ELF-1 (cell line): ENCODE measurements at places on chromosomes 3 and 15.
A peak's percentile ranks its signal among the peaks of the same experiment; 100 is the strongest.

- no peak for DNase-seq
Observed at GRCh38 chr15:74604983-74605794, 10.4 kb upstream of the CLK3 start.

DNA sequence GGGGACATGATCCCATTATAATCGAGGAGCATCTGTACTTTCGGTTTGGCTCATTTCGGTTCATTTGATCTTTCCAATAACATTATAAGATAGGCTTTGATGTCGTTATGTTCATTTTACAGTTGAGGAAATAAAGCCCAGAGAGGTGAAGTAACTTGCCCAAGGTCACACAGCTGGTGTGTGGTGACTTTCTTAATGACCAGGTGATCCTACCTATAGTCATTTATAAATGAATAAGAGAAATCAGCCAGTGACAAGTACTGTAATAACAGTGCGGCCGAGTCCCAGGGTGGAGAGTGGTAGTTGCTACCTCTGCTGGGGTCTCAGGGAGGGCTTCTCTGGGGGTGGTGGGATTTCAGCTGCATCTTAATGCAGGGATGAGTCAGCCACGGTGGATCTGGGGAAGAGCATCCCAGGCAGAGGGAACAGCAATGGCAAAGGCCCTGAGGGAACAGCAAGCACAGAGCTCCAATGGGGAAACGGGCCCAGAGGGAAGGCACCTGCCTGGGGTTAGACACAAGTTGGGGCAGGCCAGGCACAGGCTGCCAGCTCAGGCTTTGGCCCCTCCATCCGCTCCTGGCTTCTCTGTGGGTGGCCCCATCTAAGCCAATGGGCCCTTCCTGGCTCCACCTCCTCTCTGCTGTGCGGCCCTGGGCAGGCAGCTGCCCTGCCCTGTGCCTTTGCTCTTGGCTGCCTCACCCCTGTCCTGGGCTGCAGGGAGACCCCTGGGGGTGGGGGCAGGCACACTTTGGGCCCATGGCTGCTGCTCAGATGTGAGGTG is 1.1 kb upstream of the FBLN2 start:
- no peak for DNase-seq

DNA sequence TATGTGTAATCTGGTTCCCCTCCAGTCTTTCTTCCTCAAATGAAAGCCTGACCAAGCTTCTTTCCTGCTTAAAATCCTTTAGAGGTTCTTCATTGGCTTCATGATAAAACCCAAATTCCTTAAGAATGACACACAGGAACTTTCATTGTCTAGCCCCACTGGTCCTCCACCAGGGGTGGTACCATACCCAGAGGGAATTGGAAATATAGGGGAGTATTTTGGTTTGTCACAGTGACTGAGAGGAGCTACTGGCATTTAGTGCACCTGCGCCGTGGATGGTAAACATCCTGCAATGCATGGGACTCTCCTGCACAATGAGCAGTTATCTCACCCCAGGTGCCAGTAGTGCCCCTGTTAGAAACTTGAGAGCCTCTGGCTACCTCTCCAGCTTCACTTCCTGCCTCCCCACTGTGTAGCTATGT is 10.8 kb downstream of the ZWILCH start:
- DNase-seq = no peak

DNA sequence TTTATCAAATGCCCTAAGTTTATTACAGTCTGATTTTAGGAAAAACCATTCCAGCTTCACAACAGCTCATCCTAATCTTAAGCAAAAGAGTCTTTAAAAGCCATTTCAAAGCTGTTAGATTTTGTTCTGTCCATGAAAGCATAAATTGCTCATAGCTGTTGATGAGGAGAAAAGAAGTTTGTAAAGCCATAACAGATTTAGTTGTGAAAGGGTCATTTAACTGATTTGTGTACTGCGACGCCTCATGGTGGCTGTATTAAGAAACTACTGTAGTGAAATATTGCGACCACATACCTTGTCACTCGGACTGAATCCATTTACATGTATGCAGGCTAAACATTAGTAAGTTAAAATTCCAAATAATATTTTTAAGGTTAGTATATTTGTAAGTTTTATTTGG is 20.9 kb downstream of the BBX start:
- DNase-seq = no peak

- DNase-seq = no peak
Observed at GRCh38 chr15:43527016-43527801, 9.8 kb downstream of the MAP1A start.

DNA sequence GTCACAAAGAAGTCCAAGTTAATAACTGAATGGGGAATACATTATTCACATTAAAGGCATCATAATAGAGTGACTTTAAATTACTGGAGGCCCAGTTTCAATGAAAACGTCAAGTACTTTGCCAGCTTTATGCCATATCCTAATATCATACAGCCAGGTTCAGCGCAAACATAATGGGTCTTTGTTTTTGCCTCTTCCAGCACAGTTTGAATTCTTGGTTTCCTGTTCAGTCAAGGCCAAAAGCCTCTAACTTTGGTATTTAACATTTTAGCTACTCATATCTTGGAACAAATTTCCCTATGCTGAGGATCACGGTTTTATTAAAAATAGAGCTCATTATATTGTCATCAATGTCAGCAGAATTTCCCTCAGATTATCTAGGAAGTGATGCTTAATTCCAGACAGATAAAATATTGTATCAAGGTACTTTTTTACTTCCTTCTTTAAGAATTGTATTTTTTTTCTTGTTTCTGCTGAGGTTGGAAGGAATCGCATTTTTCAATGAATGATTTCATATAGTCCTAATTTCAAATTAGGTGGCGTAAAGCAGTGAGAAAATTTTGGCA is 269.2 kb downstream of the THRB start:
- DNase-seq = no peak

- DNase-seq = peak; percentile 4
Observed at GRCh38 chr15:101723171-101723873, 951 bp downstream of the TARS3 start.
